T-cell (primary cell): ENCODE measurements at places on chromosomes 12 and 14.

- DNase-seq: no peak
Observed at GRCh38 chr12:106078358-106079010, 60.3 kb downstream of the NUAK1 start.

DNA sequence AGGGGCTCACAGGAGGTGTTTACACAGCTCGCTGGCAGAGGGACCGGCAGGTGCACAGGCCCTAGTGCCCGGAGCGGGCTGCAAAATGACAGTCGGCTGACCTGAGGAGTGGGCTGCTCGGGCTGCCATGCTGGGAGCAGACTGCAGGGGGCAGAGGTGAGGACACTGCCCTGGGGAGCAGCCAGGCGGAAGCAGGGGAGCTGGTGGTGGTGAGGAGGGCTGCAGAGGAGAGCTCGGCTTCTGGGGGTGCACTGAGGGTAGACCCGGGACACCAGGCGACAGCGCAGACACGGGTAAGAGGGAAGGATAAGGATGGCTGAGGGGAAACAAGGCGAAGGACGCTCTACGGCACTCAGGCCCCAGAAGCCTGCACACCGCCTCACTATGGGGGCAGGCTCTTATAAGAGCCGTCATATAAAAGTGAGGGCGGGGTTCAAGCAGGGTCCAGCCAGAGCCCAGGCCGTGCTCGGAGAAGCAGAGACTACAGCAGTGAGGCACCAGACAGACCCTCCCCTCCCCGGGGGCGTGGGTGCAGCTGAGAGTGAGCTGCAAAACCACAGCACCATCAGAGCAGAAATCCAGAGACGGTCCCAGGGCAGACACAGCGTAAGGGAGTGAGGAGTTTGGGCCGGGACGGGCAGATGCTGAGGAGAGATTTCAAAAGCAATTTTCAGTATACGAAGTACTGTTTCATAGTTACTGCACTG, 62.5 kb downstream of the CCDC88C start:
- peak; percentile 43 for DNase-seq

GRCh38 chr12:59453475-59453874, 142.4 kb upstream of the SLC16A7 start:
- DNase-seq: no peak

DNA sequence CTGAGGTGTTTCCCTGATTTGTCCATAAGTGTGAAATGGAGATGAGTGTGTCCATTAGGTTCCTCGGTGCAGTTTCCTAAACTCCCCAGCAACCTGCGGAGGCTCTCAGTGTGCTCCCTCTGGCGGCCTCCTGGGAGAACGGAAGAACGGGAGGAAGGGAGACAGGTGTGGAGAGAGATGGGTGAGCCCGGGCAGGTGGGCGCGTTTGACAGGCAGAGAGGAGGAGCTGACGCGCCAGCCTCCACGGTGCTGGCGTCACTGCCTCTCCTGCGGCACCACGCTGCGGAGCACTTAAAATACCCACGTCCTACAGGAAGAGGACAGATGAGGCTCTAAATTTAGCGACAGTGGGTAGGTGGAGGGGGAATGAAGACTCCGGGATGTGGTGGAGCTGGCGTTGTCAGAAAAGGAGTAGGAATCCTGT, 26.8 kb upstream of the PEX5 start:
- peak; percentile 5 for DNase-seq

DNA sequence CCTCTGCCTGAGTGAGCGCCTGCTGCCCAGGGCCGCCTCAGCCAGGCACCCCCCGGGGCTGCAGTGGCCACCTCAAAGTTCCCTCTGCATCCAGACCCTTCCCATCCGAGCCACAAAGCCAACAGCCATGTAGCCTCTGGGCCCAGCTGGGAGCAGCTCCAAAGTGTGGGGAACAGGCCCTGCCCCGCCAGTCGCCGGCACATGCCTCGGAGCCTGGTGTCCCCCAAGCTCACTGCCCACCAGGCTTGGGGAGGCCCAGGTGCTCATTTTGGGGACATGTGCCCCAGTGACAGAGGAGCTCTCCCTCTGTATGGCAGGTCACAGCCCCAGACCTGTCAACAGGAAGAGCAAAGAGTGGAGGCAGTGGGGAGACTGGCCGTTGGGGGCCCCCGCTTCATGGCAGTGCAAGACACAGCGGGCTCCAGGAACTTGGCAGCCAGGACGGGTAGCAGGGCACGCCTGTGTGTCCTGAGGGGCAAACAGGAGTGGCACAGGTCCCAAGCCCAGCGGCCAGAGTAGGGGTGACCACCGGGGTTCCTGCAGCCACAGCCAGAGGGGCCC, 29.9 kb downstream of the JAG2 start:
- no peak for DNase-seq
